ENCODE measurements at places on chromosomes 7 and 10. TPM values are rescaled to one million over a fixed set of nuclear protein-coding genes. Genes with fewer than 3 reads are reported as not detected.

LRMDA gene
- 2.2 TPM for total RNA-seq

UTF1 gene
- 0.18 TPM for total RNA-seq

LRRN3 gene
- total RNA-seq = 2.2 TPM

BMPER gene
- total RNA-seq = 4.4 TPM

MCM10 gene
- total RNA-seq = 1.5 TPM

DNA sequence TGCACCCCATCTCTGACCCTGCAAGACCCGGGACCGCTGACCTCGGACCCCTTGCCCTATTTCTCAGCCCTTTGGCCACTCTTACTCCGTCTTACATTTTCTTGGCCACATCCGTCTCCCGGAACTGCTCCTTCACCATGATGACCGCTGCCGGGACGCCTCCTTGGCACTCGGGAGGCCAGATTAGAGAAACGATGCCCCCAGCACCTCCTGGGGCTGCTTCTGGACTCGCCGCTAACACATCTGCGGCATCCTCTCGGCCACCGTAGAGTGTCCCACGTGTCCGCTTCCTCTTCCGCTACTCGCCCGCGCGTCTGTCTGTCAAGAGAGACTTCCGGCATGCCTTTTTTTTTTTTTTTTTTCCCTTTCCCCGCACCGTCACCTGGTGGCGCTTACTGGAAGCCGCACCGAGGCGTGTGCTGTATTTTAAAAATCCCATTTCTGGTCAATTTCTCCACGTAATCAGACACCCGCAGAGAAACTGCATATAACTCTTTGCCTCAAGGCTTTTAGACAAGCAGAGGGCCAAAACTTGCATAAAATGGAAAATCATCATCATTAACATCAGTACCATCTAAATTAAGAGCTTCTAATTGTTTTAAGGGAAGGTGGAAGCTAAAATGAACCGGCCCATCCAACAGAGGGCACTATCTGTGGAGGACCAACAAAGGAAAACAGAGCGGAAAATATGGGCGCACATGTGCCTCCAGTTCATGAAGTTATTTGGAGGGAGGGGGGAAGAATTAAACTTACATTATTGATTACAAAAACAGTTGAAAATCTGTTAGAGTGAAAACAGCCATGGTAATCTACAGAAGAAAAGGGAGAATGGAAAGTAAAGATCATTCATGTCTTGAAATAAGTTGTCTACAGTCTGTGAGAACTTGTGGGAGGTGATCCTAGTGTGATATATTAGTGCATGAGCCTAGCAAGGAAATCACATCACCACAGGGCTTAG, at the start of gene POLR3A:
Gene POLR3A, minus strand, starts transcription at position 247 of the 958 bp plus-strand sequence. Its CDS starts 108 bp downstream, at position 139.
- no peaks in the 10 kb centered on the region for H3K27me3 ChIP-seq
- peak; percentile 99 for DNase-seq
- peak within 1 kb of the TSS; percentile 80 for H3K27ac ChIP-seq
- peaks cover 30% of the 10 kb centered on the region for H3K4me1 ChIP-seq

- H3K4me3 ChIP-seq = no peak overlapping the region
- no peak overlapping the region for H3K27ac ChIP-seq
Observed at GRCh38 chr10:32317795-32318357, 29.1 kb downstream of the EPC1 start.

DNA sequence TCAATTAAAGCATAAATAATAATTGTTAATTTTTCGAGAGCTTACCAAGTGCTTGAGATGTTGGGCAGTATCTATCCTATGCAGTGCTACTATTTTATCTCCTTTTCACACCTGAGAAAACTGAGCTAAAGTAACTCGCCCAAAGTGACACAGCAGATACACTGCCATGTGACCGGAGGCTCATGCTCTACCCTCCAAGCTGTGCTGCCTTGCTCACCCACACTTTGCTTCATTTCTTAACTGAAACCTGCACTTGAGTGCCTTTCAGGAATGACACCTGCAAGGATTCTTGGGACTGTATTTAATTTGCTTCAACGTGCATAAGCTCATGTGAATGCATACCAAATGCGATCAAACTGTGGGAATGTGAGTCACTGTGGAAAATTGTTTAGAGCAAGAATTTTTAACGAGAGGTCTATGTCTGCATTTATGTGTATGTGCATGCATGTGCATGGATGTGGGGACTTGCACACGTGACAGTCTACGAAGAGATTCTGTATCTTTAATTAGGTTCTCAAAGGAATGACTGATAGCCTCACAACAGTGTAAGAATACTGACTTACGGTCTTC, 119.2 kb downstream of the ADCYAP1R1 start:
- H3K27ac ChIP-seq = no peak overlapping the region
- H3K27me3 ChIP-seq = no peaks in the 10 kb centered on the region
- H3K4me1 ChIP-seq = no peaks in the 10 kb centered on the region
- no peak for DNase-seq
- H3K36me3 ChIP-seq = no peaks in the 10 kb centered on the region

DNA sequence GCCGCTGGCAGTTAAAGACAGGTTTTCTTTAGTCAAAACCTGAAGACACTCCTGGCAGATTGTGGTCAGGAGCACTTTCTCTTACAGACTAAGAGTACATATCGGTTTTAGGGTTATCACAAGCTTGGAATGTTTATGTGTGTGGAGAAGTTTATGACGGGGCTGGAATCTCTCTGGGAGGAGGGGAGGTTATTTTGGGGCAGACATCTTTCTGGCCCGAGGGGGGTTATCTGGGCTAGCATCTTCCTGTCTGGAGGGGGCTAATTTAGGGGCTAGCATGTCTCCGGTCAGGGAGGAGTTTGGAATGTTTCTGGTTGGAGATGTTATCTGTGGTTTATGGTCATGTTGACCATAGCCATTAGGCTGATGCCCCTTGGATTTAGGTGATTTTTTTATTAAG, 141.2 kb upstream of the KIF5B start:
- H3K27me3 ChIP-seq = no peaks in the 10 kb centered on the region
- H3K36me3 ChIP-seq = no peaks in the 10 kb centered on the region
- no peaks in the 10 kb centered on the region for H3K4me1 ChIP-seq
- peak; percentile 44 for DNase-seq
- no peak overlapping the region for H3K4me3 ChIP-seq

DNA sequence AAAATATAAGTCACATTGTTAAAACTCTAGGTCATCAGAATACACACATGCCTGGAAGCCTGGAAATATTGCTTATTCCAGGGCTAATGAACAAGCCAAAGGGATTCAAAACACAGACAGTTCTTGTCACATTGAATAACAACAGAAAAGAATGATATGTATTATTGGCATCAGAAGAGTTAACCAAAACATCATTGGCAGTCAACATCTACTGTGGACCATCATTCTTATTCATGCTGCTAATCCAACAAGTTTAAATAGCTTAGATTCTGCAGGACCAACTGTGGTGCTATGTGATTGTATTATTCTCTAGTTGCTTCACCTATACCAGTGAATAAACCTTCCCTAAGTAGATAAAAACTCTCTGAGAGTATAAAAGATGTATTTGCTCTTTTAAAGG, 198.3 kb downstream of the NEBL start:
- H3K4me1 ChIP-seq = no peaks in the 10 kb centered on the region
- no peak overlapping the region for H3K27ac ChIP-seq
- no peak overlapping the region for H3K4me3 ChIP-seq
- DNase-seq = no peak
- no peaks in the 10 kb centered on the region for H3K27me3 ChIP-seq

DNA sequence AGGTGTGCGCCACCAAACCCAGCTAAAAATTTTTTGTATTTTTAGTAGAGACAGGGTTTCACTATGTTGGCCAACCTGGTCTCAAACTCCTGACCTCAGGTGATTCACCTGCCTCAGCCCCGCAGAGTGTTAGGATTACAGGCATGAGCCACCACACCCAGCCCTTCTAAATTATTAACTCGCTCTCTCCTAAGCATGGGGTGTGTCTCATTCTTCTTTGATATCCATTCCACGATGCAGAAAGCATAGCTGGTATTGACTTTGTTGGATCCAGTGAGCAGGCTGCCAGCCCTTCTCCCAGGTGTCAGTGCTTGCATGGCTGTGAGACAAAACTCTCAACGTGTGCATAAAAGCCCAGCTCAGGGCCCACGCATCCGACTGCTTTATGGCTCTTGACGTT, 254.1 kb upstream of the PFKP start:
- no peaks in the 10 kb centered on the region for H3K4me1 ChIP-seq
- DNase-seq = no peak
- no peak overlapping the region for H3K4me3 ChIP-seq

DNA sequence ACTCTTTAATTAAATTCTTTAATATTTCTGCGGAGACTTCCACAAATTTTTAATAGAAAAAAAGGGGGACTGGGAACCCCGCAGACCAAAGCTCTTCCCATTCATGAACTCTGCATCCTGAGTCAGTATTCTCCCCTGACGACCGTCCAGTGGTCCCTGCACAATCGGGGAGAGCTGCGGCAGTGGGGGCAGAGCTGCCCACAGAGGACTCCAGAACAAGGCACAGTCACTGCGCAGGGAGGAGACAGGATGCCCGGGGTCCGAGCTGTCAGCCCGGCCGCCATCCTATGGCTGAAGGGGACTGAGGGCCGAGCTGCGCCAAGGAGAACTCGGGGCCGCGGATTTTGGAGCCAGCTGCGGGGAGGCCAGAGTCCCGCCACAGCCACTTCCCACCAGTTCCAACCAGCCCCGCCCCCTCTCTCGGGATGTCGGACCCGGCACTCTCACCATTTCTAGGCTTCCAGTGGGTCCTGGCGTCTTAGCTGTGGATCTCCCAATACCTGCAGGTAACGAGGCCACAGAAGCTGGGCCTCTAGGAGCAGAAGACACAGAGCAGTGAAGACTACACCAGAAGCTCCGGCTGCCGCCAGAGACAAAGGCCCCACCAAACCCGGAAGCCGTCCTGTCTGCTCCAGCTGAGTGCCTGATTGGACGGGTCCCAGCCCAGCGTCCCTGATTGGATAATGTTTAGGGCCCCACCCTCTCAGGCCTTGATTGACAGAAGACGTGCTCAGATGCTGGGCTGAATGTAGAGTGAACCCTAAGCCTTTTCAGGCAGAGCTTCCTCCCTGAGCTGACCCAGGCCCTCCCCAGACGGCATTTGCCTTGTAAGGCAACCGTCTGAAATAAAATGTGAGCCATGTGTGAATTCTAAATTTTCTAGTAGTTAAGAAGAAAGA, at the start of gene ERV3-1:
Gene ERV3-1, minus strand, starts transcription at position 594 of the 899 bp plus-strand sequence. CDS start 13,661 bp downstream, outside the sequence.
- DNase-seq = peak; percentile 89
- no peaks in the 10 kb centered on the region for H3K27me3 ChIP-seq
- peak within 1 kb of the TSS; percentile 92 for H3K27ac ChIP-seq
- no peaks in the 10 kb centered on the region for H3K4me1 ChIP-seq

GRCh38 chr10:18681366-18681765, 22.1 kb downstream of the ARL5B start:
- no peak for DNase-seq
- no peak overlapping the region for H3K4me3 ChIP-seq
- H3K4me1 ChIP-seq = peaks cover 24% of the 10 kb centered on the region
- H3K27ac ChIP-seq = peak overlapping the region; percentile 71
- peaks cover 6% of the 10 kb centered on the region for H3K36me3 ChIP-seq

Measured in astrocyte (in vitro differentiated cells and primary cell).